ENCODE measurements at places on chromosomes 7 and 10. TPM values are rescaled to one million over a fixed set of nuclear protein-coding genes. Genes with fewer than 3 reads are reported as not detected.

GRCh38 chr7:79709574-79710409, 256.3 kb upstream of the MAGI2 start:
- no peak for DNase-seq

Gene MYL10
- not detected for total RNA-seq

Gene C7orf33
- total RNA-seq = not detected

Gene AFAP1L2
- 4.5 TPM for total RNA-seq

Gene NUTM2A
- 0.46 TPM for total RNA-seq

Gene DUS4L
- 6.6 TPM for total RNA-seq

DNA sequence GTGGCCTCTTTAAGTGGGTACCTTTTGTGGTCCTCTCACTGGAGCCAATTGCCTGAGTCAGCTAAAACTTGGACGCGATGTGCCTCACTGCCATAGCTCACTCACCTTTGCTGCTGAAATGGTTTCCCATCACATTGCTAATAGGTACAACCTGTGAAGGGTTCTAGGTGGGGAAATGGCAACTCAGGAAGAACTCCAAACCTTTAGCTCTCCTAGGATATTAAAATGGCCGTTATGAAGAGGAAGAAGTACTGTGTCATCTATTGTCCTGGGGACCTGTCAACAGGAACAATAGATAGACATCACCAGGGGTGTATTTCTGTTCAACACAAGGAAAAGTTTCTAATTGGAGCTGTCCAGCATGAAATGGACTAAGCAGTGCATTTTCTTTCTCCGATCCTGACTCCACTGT, 1.2 kb upstream of the ZNF655 start:
- no peak for DNase-seq

Gene SSC4D
- total RNA-seq = 0.38 TPM

GRCh38 chr10:12605580-12606405, 256.4 kb downstream of the CAMK1D start:
- DNase-seq = peak; percentile 88

GRCh38 chr10:112082120-112082519, 101.4 kb downstream of the GPAM start:
- DNase-seq = no peak

Gene TWIST1
- total RNA-seq = 5.0 TPM

Gene SLC16A12
- 0.57 TPM for total RNA-seq

GRCh38 chr7:108662783-108663362, 93.2 kb downstream of the DNAJB9 start:
- no peak for DNase-seq

DNA sequence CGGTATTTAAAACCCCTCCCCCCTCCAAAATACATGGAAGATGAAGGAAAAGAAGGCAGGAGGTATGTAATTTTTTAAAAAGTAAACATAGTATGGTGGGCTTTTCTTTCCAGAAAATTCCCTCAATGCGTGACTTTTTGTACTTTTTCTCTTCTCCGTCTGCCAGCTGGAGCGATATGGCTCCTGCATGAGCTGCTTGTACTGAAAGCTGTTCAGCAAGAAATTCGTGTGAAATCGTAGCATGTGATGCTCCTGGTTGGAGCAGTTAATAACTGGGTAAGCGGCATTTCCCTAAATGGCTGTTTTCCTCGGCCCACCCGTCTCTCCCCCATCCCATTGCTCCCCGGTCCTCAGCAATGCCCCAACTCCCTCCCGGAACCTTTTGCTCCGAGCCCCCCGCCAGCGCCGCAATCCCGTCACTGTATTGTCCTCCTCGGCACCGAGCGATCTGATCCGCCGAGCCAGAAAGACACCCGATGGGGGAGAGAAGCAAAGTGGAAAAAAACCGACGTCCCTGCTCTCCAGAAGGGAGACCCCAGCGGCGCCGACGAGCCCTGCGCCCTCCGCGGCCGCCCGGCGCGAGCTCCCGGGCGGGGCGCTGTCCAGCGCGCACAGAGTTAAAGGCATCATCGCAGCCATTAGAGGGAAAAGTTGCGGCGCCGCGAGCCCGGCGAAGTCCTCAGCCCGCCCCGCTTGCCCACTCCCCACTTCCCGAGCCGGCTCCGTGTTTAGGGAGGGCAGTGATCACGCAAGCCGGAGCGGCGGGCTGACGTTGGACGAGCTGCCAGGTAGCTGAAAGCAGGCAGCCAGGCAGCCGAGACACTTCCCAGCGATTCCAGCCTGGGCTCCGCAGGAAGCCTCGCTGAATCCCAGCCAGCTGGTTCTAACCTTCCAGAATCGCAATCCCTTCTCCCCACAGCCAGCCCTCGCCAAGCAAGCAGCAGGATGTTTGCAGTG, at the start of gene VSTM2A:
TSS of gene VSTM2A (plus strand) at position 707 of the 957 bp plus-strand sequence. CDS start 356 bp downstream, outside the sequence.
- DNase-seq = peak; percentile 64

Gene KIFBP
- total RNA-seq = 23.8 TPM

DNA sequence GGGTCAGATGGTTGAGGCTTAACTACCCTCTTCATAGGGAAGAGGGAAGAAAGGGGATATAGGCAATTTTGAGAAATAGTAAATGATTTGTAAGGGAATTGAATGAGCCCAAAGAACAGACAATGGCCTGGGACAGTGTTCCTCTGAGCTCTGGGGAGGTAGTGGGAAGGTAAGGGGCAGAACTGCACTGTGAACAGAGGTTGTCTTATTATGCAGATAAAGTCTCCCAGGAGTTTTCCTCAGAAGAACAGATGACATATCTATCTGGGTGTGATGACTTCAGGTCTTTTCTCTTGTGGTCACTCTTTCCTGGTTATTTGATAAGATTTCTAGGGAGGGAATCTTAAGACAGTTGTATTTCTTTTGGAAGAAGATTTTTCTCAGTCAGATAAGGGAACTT, 296.1 kb downstream of the ZEB1 start:
- no peak for DNase-seq

Gene DUSP5
- 23.2 TPM for total RNA-seq

- DNase-seq = no peak
These were observed 188.4 kb downstream of the AHR start for GRCh38 chr7:17486835-17487234.

- peak; percentile 82 for DNase-seq
These were observed 1.4 kb downstream of the CPXM2 start for GRCh38 chr10:123890226-123890625.

GRCh38 chr10:131819241-131820072, 81.4 kb upstream of the PPP2R2D start:
- peak; percentile 47 for DNase-seq

Gene PLAU
- 34.2 TPM for total RNA-seq

GRCh38 chr10:6053816-6054631, 8.1 kb downstream of the IL2RA start:
- DNase-seq = no peak

GRCh38 chr10:11213137-11213536, 195.5 kb downstream of the CELF2 start:
- no peak for DNase-seq

Gene TDRD1
- 0.48 TPM for total RNA-seq

DNA sequence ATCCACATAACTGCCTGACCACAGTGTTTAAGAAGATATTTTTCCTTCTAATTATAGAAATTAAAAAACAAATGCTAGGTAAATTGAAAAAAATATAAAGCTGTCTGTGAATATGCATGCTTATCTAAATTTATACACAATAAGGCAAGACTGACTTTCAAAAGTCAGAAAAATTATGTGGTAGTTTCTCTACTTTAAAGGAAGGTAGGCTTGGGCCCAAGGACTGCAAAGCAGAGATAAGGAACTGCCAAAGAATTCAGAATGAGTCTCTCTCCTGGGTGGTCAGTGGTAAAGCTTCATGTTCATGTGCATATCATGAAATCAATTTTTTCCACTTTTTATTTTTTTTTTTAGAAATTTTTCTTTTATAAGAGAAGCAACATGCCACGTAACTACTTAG, 998.6 kb downstream of the REEP3 start:
- no peak for DNase-seq

Gene UNC5B
- total RNA-seq = 8.4 TPM

Gene OPALIN
- not detected for total RNA-seq

GRCh38 chr10:11205030-11205772, 187.5 kb downstream of the CELF2 start:
- DNase-seq = no peak

GRCh38 chr10:11668847-11669610, 57.6 kb upstream of the USP6NL start:
- DNase-seq = no peak

GRCh38 chr10:16559236-16559773, 37.6 kb upstream of the C1QL3 start:
- no peak for DNase-seq

Gene SERPINE1
- total RNA-seq = 77.3 TPM

Gene C10orf143
- total RNA-seq = 3.2 TPM

- DNase-seq = no peak
These were observed 844 bp downstream of the XPNPEP1 start for GRCh38 chr10:109922358-109922975.

Gene LRRTM3
- not detected for total RNA-seq

GRCh38 chr10:10294881-10295529, 722.7 kb upstream of the CELF2 start:
- no peak for DNase-seq

Gene ELAPOR2
- 20.4 TPM for total RNA-seq

GRCh38 chr10:8993864-8994263, 939.4 kb downstream of the GATA3 start:
- no peak for DNase-seq

Gene OPN4
- not detected for total RNA-seq

DNA sequence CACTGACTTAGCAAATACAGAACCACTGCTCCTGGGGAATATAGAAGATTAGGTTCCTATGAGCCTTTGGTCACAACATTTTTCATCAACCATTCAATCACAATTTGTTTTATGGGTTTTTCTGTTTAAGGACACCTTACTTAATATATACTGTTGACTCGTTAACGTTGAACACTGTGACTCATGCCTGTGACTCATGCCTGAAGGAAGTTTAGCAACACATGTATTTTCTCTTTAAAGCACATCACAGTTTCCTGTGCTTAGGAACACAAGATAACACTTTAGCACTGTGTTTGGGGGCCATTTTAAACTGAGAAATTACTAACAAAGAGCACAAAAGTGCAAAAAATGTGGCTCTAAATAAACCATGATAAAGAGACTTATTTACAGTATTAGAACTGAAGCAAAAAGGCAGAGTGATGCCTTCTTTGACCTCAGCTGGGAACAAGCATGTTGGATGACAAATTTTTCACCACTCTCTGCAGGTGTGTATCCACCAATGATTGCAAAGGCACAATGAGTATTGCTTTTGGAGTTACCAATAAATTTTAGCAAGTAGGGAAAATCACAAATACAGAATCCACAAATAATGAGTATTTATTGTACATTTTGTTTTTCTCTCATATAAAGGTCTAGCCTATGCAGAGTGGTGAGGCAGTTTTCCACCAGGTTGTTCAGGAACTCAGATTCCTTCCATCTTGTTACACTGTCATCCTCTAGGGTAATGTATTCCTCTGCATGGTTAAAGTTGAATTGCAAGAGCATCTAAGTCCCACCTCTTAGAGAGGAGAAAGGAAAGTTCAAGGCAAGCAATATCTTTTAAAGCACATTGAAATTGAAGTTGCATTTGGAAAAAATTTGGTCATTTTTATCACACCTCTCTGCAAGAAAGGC, 7.3 kb downstream of the FGFBP3 start:
- no peak for DNase-seq

DNA sequence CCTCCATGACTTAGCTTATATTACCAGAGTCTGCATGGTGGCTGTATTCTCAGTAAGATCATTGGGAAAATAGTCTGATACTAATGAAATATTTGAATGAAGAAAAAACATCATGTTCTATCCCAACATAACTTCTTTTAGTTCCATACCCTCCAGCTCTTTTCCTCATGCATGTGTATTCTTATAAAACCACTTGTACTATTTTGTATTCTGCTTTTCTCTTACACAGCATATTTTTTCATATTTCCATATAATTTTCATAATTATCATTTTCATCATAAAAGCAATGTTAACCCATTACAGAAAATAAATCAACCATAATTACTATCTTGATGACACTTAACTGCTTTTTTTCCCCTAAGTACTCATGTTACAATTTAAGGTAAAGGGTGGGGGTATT, 371.2 kb upstream of the LRGUK start:
- DNase-seq = no peak

GRCh38 chr10:31930023-31930751, 1.6 kb upstream of the ARHGAP12 start:
- no peak for DNase-seq

Gene ST7
- total RNA-seq = 14.9 TPM

Gene DOCK4
- total RNA-seq = 26.1 TPM

Measured in posterior vena cava (tissue), 2 donors.